ENCODE measurements at places on chromosomes 16 and 17. TPM values are rescaled to one million over a fixed set of nuclear protein-coding genes. Genes with fewer than 3 reads are reported as not detected.
A peak's percentile ranks its signal among the peaks of the same experiment; 100 is the strongest.

DNA sequence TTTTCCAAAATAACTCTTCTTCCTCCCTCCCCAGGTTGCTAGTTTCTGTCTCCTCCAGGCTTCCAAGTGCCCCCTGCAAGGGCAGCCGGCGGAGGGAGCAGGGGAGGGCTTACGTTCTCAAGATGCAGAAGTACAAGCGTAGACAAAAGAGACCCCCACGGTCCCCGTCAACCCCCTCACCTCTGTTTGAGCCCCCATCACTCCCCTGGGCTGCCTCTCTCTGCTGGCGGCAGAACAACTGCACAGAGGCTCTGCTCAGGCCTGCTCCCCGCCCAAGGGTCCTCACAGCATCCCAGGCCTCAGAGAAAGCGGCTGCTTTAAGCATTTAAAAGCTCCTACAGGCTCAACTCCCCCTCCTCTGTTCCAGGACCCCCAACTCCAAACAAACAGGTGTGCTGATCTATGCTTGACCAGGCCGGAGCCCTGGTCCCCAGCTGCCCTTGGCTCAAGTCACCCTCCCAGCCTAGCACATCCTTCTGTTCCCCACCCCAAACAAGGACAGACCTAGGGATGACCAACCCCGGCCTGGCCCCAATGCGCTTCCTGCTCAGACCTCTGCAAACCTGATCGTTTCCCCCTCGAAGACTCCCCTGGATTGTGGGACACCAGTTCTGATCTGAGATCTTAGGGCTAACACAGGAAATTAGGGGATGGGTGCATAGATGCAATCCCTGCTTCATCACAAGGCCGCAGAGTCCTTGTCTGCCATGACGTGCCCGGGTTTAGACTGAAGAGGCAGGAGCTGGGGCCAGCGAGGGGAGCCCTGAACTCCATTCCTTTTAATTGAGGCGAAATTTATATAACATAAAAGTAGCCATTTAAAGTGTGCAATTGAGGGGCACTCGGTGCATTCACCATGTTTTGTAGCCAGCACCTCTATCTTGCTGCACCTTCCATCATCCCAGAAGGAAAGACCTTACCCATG is 17.2 kb upstream of the RBFOX3 start:
- no peak for DNase-seq

- no peak for DNase-seq
Measured at GRCh38 chr17:40606548-40607353, 40.9 kb downstream of the SMARCE1 start.

DNA sequence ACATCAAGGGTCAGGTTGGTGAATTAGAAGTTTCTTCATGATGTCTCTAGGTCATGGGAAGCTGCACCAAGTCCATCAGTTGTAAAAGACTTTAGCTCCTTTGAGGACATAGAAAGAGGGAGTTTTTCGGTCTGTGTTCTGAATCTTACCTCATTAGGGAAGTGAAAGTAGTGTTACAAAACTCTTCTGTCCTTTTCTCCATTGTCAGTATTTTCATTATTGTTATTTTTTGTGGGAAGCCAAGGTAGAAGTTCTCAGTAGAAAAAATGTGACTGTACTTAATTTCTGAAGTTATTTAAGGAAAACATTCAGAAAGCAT is 24.2 kb downstream of the MAP3K3 start:
- no peak for DNase-seq

DNA sequence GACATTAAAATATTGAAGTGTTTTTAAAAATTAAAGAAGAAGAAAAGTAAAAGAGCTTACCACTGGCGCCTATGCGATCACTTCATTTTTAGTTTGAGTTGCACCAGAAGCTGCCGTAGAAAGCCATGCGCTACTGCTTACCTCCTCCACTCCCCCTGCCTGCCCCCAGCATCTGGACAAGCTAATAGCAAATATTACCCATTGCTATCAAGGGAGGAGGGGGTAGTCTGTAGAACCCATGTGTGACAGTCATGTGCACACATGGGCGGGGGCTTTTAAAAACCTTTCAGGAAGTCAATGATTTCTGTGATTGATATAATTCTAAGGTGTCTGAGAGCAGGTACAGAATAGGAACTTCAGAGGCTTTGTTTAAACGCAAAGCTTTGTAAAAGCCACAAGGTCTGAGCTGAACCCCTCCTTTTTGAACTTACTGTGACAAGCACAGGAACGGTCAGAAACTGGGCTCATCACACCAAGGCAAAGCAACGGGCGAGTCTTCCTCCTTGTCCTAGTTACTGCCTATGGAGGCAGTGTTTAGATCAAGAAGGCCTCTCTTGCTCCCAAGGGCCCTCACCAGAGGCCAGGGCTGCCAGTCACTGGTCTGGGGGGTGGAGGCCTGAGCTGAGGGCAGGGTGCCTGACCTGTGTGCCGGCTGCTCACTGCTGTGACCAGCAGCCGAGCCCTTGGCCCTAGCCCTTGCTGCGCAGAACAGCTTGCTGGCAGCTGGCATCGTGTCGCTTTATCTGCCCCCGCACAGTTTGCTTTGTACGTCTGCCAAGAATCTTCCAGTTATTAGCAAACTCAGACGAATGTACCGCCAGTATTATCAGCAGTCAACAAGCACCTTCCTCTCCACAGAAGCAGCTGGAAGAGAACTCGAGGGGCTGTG is 15.0 kb downstream of the GINS2 start:
- no peak for DNase-seq

DNA sequence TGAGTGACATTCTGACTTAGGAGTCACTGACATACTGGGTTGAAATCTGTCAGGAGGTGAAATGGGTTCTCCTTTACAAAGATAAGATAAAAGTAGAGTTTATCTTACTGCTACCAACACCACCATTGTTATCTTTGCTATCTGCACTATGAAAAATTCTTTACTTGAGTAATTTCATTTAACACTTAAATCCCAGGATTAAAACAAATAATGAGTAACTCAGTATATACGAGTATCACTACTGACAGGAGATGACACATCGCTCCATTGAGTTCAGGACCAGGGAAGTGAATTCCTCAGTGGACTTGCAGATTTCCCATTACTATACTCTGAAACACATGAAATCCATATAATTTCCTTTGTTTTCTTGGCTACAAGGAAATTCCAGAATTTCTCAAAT is 242.1 kb upstream of the NLRP1 start:
- no peak for DNase-seq

The SP6 gene
- polyA plus RNA-seq: 2.3 TPM

DNA sequence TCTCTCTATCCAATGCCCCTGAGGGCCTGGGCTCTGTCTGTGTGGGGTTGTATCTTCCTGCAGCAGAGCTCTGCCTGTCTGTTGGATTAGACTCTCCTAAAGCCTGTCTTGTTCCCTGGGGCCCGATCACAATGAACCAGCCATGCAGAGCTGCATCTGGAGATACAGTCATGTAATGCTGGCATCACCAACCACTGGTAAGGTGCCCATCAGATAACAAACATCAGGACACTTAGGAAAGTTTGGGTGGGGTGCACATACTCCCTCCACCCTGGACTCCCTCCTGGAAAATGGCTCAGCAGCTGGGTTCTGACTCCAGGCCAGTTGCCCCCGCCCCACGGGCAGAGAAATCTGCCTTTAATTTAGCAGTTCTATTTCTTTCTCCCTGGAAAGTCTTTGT is 61.3 kb upstream of the BRD7 start:
- no peak for DNase-seq

DNA sequence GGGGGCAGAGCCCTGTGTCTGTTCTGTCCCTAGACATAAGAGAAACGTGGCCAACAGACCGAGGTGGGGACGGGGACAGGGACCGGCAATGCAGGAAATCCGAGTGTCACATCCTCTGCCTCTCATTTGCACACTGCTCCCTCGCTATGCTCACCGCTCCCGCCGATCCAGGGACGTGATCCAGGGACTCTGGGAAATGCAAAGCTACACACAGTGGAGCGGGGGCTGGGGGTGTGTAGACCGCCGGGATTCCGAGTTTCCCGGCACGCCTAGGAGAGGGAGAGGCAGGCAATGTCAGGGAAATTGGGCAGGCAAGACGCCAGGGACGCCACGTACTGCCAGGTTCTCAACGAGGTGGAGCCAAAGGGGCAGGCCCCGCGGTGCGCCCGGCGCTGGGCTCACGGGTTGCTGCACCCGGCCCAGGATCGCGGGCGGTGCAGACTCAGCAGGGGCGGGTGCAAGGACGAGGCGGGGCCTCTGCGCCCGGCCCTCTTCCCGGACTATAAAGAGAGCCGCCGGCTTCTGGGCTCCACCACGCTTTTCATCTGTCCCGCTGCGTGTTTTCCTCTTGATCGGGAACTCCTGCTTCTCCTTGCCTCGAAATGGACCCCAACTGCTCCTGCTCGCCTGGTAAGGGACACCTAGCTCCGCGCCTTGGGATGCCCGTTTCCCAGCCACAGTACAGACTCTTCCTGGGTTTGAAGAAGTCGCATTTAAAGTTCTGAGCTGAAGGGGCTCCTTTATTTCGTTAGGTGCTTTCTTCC is at the start of gene MT1X:
MT1X (plus strand) TSS at position 532 of the 764 bp plus-strand sequence; CDS start at position 603, 71 bp downstream.
- peak; percentile 79 for DNase-seq

DNA sequence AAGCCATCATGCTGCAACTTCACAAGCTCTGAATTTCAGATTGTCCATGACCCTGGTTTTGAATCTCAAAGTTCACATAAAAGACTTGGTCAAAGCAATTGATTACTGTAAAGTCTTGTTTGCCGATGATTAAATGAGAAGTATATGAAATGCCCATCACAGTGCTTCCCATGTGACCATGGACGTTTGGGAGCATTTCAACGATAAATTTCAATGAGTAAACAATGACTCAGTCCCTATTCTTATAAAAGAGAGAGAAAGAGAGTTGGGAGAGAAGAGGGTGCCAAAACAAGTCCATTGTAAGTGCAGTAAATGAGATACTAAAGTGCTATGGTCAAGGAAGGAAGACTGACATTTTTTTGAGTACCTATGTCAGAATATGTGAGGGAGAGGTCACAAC is 276.9 kb downstream of the SOX9 start:
- DNase-seq: no peak

The PRR35 gene
- 10.5 TPM for polyA plus RNA-seq
